Foreskin fibroblast (primary cell): ENCODE measurements at places on chromosomes 12 and 14.
A peak's percentile ranks its signal among the peaks of the same experiment; 100 is the strongest.

- peak; percentile 89 for DNase-seq
These were observed 164.5 kb downstream of the SLC38A4 start for GRCh38 chr12:46661110-46661845.

- no peak for DNase-seq
These were observed 482.0 kb downstream of the SNAPC1 start for GRCh38 chr14:62244221-62244620.

DNA sequence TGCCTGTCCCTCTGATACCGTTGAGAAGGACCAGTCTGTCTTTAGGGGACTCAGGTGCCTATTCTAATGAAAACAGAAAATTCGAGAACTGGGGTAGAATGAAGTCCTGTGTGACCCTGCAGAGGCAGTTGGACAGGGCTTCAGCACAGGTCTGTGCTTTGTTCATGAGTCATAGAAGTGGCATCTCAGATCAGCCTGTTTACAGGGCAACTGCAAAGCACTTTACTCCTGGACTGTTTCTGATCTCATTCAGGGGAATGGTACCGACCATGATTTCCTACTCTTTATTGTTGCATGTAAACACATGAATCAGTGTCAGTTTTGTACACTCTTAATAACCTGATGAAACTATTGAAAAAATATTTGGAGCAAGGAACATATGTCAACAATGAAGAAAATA lies 1517.0 kb downstream of the AACS start:
- no peak for DNase-seq

DNA sequence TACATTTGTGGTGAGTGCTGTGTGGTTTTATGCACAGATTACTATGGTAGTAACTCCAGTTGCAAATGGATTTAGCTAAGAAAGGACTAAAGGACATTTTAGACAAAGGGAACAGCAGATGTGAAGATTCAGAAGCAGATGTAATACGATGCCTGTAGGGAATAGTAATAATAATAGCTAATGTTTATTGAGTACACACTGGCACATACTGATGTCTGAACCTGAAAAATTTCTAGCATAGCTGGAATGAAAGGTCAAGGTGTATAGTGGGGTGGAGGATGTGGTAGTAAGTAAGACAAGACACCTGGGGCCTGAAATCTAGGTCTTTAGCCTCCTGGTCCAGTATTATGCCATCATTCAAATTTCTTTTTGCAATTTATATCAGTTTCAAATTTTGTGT lies 54.3 kb upstream of the LRTM2 start:
- no peak for DNase-seq

GRCh38 chr14:34853041-34853440 lies 22.1 kb downstream of the BAZ1A start:
- peak; percentile 47 for DNase-seq

DNA sequence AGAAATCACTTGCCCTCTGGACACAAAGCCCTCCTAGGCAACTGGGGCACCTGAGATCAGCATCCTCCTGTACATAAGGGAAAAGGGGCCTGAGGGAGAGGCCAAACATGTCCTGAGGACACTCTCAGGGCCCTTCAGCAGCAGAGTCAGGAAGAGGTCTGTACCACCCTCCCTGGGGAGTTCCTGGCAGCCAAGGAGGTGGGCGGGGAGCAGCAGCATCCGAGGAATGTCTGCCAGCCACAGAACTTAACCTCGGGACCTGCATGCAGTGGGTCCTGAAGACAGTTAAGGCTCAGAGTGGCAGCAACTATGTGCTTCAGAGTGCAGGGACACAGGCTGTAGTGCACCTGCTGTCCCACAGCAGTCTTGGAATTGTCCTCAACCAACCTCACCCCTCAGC lies 62.1 kb downstream of the SPTB start:
- DNase-seq: no peak

DNA sequence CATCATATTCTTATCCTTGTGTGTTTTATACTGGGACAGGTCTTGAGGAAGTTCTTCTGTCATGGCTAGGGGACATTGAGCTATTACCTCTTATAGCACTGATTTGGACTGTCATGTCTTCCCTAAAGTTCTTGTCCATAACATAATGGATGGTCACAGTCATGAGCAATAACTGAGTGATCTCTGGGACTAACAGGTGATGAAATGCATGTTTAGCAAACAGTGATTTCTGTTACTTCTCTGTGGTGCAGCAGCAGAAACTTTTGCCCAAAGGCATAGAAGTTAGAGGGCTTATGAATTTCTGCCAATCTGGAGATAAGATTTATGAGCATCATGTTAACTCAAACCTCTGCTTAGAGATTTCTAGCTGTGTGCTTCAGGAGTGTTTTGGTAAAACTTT lies 5.9 kb downstream of the ADIPOR2 start:
- DNase-seq: no peak

DNA sequence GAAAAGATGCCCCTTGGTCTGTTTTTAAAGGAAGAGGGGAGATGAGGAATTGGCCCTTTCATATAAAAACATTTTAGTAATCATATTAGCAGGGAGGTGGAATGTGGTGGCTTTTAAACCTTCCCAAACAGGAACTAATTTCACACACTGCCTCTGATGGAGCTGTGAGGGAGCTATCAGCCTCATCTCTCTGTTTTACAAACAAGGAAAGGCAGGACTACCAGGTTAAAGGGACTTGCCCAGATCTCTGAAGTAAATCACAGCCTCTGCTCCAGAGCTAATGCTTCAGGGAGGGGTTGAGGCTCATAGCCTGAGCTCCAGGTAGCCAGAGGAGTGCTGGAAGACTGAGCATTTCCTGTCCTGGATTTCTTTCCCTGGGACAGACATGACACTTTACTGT lies 1.1 kb upstream of the BMP4 start:
- peak; percentile 6 for DNase-seq

DNA sequence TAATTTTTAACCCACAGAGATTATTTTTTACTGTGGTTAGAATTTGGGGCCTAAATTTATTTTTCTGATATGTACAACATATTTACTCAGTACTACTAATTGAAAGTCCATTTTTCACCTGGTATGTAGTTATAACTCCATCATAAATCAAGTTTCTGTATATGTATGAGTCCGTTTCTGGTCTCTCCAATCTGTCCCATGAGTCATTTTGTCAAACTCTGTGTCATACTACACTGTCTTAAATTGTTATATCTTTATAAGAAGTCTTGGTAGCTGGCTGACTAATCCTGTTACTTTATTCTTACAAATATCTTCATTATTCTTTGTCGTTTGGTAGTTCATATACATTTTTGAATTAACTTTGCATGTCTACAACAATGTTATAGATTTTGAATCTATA lies 344.0 kb downstream of the PDZRN4 start:
- DNase-seq: no peak

DNA sequence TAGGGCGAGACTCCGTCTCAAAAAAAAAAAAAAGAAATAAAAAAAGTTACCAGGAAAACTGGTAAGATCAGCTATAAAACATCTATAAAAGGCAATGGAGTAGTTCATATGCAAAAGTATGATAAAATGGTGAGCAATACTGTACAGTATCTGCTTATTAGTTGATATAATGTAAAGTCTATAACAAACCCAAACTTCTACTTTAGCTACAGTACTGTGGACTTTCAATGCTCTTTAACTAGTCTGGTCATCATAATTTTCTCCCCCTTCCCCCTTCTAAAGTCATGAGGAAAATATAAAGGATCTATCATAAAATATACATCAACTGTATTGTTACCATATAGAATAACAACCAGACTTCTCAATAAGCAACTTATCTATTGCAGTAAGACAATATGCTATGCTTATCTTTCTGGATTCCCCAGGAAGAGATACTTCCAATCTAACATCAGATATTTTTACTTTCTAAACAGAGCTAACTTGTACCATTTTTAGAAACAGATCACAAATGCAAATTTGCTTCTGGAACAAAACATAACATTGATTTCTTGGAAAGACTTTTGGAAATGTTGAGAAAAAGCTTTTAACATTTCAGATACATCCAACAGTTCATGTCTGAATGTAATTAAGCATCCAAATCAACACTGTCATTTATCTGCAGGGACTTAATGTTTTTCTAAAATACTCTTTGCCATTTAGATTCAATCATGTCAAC lies 43.8 kb downstream of the MDM2 start:
- no peak for DNase-seq

- peak; percentile 79 for DNase-seq
These were observed 4.4 kb downstream of the TXNRD1 start for GRCh38 chr12:104219908-104220404.

- peak; percentile 28 for DNase-seq
These were observed 20.3 kb downstream of the FIGNL2 start for GRCh38 chr12:51827925-51828818.

DNA sequence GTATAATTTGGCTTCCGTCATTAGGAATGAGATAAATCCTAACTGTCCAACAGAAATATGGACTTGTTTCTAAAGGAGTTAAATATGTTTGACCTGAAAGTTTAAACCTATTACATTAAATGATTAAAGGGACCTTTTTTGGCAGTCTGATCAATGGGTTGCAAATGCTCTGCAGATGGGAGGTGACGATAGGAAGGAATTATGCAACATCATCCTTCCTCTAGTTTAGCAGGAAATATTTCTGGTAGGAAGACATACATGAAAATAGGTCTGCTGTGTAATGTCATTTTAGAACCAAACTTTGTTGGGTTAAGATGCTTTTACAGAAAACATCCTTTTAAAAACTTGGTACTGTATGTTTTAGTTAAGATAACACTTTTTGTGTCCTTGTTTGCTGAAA lies 2.6 kb downstream of the LRRC10 start:
- DNase-seq: no peak

DNA sequence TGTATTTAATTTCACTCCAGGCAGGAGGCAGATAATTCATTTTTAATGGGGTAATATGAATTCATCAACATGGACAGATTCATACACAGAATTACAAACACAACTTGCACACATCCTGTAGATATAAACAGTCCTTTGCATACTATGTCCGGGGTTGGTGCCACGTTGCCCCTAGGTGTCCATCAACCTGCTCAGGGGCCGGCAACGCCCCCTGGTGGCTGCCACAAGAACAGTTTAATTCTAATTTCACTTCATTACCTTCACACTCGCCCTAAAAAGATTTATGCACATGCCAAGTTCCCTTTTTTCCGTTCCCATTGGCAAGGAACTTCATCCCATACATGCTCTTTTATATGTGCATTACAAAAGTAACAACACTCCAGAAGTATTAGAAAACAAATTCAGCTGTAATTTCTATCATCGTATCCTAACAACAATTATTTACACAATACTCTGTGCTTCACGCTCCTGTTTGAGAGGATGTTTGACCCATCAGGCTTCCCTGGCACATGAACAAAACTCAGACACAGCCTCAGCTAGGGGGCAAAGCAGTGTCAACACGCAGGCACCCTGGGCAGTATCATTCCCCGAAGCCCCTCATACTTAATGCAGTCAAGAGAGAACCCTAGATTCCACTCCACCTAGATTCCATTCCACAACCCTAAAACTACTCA lies 15.5 kb downstream of the MANSC1 start:
- DNase-seq: peak; percentile 67

DNA sequence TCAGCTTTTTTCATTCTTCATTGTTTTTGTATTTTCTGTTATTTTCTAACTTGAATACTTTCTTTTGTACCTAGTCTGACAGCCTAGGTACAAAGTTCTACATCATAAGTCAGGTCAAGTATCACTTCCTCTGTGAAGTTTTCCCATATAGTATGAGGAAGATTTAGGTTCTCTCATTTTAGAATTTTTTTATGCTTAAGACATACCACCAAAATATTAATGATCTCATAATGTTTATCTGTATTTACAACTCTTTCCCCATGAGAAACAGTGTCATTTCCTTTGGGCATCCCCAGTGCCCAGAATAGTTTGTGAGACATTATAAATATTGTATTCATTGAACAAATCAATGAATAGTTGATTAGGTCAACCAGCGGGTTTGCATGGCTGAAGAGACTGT lies 3.1 kb upstream of the ATF7IP start:
- no peak for DNase-seq

DNA sequence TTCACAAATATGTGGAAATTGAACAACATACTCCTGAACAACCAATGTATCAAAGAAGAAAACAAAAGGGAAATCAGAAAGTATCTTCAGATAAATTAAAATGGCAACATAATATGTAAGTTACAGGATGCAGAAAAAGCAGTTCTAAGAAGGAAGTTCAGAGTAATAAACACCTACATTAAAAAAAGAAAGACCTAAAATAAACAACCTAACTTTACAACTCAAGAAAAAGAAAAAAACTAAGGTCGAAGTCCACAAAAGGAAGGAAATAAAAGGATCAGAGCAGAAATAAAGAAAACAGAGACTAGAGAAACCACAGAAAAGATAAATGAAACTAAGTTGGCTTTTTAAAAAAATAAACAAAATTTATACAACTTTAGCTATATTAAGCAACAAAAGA lies 59.2 kb downstream of the EGLN3 start:
- DNase-seq: no peak

- DNase-seq: no peak
These were observed 846.7 kb downstream of the TMEM121 start for GRCh38 chr14:106372870-106373652.

- no peak for DNase-seq
These were observed 19.5 kb downstream of the PIGH start for GRCh38 chr14:67580336-67581171.

GRCh38 chr12:116465856-116466255 lies 93.3 kb upstream of the MAP1LC3B2 start:
- no peak for DNase-seq

DNA sequence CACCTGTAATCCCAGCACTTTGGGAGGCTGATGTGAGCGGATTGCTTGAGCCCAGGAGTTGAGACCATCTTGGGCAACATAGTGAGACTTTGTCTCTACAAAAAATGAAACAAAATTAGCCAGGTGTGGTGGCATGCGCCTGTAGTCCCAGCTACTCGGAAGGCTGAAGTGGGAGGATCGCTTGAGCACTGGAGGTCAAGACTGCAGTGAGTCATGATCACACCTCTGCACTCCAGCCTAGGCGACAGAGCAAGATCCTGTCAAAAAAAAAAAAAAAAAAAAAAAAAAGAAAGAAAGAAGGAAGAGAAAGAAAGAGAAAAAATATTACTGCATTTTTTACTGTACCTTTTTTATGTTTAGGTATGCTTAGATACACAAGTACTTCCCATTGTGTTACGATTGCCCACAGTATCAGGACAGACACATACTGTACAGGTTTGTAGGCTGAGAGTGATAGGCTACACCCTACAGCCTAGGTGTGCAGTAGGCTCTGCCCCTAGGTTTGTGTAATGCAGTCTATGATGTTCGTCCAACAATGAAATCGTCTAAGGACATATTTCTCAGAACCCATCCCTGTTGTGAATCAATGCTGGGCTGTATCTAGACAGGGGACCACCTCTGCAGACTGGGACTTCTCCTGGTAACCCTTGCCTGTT lies 160.4 kb upstream of the PWP1 start:
- no peak for DNase-seq

DNA sequence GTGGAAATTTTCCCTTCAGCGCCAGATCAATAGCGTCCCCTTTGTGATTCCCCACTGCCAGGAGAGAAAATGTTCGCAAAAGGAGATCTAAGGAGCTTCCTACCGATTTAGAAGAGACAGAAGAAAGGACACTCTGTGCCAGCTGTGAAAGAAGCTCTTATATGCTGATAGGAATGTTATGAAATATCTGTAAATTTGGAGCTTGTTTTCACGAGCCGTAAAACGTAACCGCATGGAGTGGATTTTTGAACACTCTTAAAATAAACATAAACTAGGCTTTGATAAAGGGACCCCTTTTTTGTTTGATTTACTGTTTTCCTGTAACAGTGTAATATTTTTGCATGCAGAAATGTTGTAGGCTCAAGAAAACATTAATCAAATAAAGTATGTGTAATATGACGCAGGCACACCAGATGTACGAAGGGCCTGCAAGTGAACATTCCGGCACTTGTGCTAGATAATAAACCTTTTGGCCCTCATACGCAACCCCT lies 346.8 kb downstream of the ETNK1 start:
- peak; percentile 65 for DNase-seq
